Endothelial cell (in vitro differentiated cells): ENCODE measurements at places on chromosomes 12 and 14. TPM values are rescaled to one million over a fixed set of nuclear protein-coding genes. Genes with fewer than 3 reads are reported as not detected.

GRCh38 chr12:7303230-7303629 is 642 bp upstream of the ACSM4 start:
- no peak for DNase-seq
- peaks cover 12% of the 10 kb centered on the region for H3K4me1 ChIP-seq
- peaks cover 1% of the 10 kb centered on the region for H3K27me3 ChIP-seq
- H3K4me3 ChIP-seq: no peak overlapping the region

AKAP3 gene
- total RNA-seq: 1.8 TPM

GRCh38 chr14:35952584-35952983 is 126.4 kb downstream of the BRMS1L start:
- H3K27me3 ChIP-seq: peaks cover 3% of the 10 kb centered on the region
- no peak for DNase-seq
- no peak overlapping the region for H3K27ac ChIP-seq
- H3K36me3 ChIP-seq: peaks cover 4% of the 10 kb centered on the region

DNA sequence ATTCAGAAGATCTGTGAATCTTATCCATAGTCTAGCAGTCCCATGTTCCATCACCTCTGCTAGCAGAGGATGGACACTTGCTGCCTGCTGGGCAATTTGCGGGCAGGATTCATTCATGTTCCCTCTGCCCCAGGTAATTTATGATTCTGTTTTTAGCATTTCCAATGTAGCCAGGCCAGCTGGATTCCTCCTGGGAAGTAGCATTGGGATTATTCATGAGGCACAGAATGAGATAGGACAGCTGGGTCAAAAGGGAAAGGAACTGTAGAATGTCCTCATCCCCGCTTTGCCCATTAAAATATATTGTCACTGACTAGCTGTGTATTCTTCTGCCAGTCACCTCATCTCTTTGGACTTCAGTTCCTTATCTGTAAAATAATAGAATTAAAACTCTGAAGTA is 68.7 kb downstream of the SLC35F4 start:
- H3K27ac ChIP-seq: no peak overlapping the region
- no peak for DNase-seq
- H3K4me1 ChIP-seq: no peaks in the 10 kb centered on the region
- H3K36me3 ChIP-seq: no peaks in the 10 kb centered on the region

- no peak for DNase-seq
- H3K4me1 ChIP-seq: peaks cover 13% of the 10 kb centered on the region
- no peaks in the 10 kb centered on the region for H3K36me3 ChIP-seq
- peaks cover 2% of the 10 kb centered on the region for H3K27me3 ChIP-seq
Observed at GRCh38 chr14:57999979-58000378, 134.1 kb upstream of the SLC35F4 start.

DNA sequence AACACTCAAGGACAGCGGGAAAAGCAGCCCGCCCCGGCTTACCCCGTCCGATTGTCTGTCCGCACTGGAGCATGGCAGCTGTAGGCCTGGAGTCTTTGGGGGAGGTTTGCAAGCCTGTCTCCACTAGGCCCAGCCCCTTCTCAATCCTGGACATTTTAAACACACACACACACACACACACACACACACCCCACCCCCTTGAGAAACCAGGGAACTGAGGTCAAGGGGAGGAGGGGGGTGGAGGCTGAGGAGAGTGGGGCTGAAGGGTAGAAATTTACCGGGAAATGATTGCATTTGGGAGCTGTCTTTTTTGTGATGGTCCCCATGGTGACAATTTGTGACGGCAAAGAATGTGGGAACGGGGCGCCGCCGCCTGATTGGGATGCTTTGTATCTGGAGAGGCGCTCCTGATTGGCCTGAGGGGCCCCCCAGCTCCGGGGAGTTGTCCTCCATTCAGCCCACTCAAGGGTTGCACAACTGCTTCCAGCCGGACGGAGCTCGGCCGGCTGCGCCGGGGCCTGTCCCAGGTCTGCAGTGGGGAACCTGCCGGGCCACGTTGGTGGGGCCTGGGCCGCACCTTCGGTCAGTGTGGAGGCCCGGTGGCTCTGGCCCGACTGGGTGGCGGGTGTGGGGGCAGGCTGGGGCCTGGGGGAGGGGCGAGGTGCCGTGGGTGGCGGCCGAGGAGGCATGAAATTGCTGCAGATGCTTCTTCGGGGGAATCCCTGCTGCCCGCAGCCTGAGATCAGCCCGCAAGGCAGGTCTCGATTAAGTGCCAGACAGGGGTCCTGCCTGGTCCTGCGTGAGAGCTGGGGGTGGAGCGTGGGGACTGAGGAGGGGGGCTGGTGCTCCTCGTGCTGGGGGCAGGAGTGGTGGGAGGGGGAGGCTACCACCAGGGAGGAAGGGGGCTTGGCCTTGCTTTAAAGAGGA is at the start of gene FAM181A:
FAM181A (plus strand) TSS at position 472 of the 927 bp plus-strand sequence. CDS start 942 bp downstream, outside the sequence.
- DNase-seq: no peak
- H3K4me1 ChIP-seq: no peaks in the 10 kb centered on the region

- no peaks in the 10 kb centered on the region for H3K4me1 ChIP-seq
- DNase-seq: no peak
- H3K27ac ChIP-seq: no peak overlapping the region
- H3K27me3 ChIP-seq: peaks cover 8% of the 10 kb centered on the region
Observed at GRCh38 chr12:117528538-117528937, 167.1 kb upstream of the NOS1 start.

- DNase-seq: no peak
- no peak overlapping the region for H3K27ac ChIP-seq
- no peaks in the 10 kb centered on the region for H3K36me3 ChIP-seq
- H3K4me3 ChIP-seq: no peak overlapping the region
Observed at GRCh38 chr12:33245434-33245833, 194.2 kb downstream of the SYT10 start.
